ENCODE measurements at places on chromosomes 2 and 18.

- DNase-seq, result no peak
These were observed 110.8 kb upstream of the GLI2 start for GRCh38 chr2:120624738-120625446.

GRCh38 chr18:21741562-21742314 is 1.1 kb downstream of the MIB1 start:
- no peak for DNase-seq

- DNase-seq, result no peak
These were observed 17.2 kb upstream of the ATG16L1 start for GRCh38 chr2:233234264-233234663.

DNA sequence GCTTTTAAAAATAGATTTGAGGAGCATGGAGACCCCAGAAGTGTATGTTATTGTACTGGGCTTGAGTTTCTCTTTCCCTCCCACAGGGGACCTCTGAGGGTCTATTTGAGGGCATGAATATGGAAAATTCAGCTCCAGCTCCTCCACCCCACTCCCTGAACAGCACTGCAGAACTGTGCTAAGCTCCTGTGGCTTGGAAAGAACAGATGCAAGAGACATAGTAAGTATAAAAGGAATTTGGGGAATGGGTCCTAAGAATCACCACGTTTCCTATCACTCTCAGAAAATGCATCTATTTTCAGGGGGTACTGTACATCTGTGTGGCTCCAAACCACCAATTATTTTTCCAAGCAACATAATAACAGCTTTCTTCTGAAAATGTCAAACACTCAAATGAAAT is 416.1 kb downstream of the ZNF521 start:
- DNase-seq, result no peak

DNA sequence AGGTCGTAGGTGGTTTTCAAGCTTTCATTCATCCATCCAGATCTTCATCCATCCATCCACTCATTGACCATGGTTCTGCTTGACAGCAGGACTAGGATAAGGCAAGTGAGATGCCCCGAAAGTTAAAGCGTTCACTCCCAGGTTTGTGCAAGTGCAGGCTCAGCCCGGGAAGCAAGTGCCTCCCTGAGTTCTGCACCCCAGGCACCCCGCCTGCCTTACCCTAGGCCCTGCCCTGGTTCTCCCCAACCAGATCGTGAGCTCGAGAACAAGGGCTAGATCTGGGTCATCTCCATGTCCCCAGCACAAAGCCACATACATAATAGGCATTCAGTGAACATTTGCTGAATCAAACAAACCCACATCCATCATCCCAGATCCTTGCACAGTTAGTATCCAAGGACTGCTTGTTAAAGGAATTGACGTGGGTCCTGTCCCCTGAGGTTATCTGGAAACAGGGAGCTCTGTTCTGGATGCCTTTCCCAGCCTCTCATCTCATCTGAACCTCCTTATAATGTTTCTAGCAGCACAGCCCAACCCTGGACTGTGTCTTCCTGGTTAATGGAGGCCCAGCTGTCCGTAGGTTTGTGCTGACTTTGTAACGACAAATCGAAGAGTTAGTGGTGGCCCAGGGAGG is 116.1 kb upstream of the GPC1 start:
- DNase-seq, result no peak
